T-helper 2 cell treated with Interferon-gamma antibody and Interleukin-4, amounts not matched to agents 5 μg/mL and 100 μg/mL, for 36 hours (primary cell): ENCODE measurements at places on chromosomes 7 and 10.

- DNase-seq: no peak
Measured at GRCh38 chr7:134679006-134679405, 32.4 kb downstream of the BPGM start.

GRCh38 chr7:130415006-130415405, 25.8 kb downstream of the CEP41 start:
- no peak for DNase-seq

GRCh38 chr10:59324597-59324996, 37.8 kb downstream of the FAM13C start:
- DNase-seq: no peak

DNA sequence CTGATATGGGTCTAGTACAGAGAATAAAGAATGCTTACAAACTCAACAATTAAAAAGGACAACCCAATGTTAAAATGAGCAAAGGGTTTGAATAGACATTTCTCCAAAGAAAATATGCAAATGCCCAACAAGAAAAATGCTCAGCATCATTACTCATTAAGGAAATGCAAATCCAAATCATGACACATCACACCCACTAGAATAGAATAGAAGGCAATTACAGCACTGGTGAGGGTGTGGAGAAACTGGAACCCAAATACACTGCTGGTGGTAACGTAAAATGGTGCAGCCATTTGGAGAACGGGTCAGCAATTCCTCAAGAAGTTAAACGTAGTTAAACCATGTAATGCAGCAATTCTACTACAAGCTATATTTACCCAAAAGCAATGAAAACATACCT, 53.8 kb downstream of the KDM7A start:
- no peak for DNase-seq

GRCh38 chr10:16141499-16141898, 281.2 kb upstream of the MINDY3 start:
- DNase-seq: no peak

GRCh38 chr7:20314198-20314597, 16.5 kb upstream of the ITGB8 start:
- DNase-seq: no peak

GRCh38 chr7:130897515-130898419, 163.8 kb upstream of the KLF14 start:
- no peak for DNase-seq

DNA sequence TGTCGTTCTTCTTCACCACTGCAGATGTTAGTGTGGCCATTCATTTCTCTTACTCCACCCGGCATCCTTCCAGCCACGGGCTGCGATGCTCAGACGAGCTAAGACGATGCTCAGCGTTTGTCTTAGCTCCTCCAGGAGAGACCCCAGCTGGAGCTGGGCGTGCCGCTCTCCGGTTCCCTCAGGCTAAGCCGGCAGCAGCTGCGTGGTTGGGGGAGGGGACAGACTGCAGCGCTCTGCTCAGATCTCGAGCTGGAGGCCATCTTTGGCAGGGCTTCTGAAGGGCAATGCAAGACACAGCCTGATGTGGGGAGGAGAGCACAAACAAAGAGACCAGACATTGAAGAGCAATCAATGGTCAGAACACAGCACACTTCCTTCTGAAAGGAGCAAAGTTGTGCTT, 4.8 kb downstream of the INA start:
- no peak for DNase-seq

DNA sequence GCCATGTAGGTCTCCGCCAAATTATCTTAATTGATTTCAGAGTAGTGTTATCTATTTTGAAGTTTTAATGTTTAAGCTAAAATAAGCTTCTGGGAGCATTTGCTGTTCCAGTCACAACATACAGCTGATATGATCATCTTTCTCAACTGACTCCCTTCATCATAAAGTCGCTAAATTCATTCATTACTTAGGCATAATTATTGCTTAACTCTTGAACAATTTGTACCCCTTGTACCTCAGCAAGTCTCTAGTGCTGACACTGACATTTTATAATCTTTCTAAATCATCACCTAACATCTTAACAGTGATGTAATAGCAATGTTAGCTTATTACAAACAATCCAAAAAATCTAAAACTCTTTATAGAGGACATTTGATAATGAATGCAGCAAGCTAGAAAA, 54.3 kb upstream of the WNT16 start:
- DNase-seq: no peak
